T-cell (primary cell): ENCODE measurements at places on chromosomes 1 and 21.
A peak's percentile ranks its signal among the peaks of the same experiment; 100 is the strongest.

DNA sequence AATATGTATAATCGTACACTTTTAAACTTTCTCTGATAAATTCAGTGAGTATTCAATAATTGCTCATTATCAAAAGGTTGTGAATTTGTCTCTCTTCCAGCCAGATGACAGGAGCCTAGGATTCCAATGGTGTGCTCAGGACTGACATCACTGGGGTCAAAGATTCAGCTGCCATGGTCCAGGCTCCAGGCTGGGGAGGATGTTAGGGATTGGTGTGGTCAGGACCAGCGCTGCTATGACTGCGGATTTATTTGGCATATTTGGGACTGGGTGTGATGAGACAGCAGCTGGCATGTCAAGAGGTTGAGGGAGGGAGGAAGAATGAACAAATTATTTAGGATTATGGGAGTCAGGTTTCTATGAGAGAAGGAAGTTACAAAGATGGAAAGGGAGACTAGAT lies 48.2 kb upstream of the ABCA4 start:
- no peak for DNase-seq

DNA sequence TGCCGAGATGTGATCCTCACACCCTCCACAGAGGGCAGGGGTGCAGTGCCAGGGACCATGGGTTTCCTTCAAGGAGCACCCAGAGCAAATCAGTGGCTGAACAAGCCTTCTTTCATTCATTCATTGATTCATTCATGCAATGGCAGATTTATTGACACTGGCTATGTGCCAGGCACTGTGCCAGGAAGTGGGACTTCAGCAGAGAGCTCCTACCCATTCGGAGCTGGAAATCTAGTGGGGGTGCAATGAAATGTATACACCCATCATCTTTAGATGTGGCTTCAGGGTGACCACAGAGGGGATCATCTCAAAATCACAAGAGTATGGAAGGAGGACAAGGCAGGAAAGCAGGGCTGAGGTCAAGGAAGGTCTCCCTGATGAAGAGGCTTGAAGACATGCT lies 18.9 kb downstream of the SLC6A9 start:
- DNase-seq = no peak

- DNase-seq = no peak
Measured at GRCh38 chr1:33916786-33917185, 52.9 kb downstream of the HMGB4 start.

DNA sequence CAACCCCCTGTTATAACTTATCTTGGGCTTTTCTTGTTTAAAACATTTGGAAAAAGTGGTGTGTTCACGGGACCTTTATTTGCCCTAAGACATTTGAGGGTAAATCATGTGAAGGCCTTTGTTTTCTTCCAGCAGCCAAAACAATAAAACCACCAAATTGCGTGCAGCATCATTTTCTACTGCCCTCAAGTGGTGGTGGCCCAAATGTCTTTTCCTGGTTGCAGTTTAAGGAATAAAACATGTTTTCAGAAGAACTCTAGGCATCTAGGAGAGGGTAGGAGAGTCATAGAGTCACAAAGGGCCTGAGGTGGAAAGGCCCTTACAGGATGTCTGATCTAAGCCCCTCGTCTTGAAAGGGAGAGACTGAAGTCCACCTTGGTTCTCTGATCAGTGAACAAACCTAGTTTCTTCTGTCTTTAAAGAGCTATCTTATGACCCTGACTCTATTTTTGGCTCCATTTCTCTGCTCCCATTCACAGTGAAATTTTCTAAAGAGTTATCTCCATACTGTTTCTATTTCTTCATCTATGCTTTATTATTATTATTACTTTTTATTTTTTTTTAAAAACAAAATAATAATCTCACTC lies 16.0 kb upstream of the EPS15 start:
- DNase-seq = peak; percentile 30

GRCh38 chr1:98565951-98566350 lies 95.6 kb upstream of the SNX7 start:
- no peak for DNase-seq

DNA sequence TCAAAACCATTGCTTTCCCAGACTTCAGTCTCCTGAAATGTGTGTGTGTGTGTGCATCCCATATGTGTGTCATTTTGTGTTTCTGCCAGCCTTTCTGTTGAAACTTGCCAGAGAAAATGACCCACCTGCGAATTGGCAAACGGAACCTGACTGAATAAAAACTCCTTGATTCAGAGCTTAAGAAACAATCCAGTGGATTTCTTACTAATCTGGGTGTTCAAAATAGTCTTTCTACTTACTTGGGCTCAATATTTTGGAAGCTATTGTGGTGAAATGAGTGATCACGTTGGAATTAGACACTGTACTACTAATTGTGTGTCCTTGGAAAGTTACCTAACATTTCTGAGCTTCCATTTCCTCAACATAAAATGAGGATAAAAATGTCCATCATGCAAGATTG lies 138.9 kb upstream of the ERG start:
- DNase-seq = no peak

DNA sequence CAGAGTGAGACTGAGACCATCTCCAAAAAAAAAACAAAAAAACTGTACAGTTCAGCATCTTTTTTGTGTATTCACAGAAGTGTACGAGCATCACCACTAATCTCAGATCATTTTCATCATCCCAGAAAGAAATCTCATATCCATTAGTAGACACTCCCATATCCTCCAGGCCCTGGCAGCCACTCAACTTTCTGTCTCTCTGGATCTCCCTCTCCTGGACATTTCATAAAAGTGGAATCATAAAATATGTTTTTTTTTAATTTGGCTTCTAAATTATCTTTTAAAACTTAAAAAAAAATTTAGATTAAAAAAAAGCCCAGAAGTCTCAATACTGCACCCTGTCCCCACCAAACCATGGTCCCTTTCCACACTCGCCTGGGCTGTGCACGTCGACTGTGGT lies 22.1 kb downstream of the RIPPLY3 start:
- no peak for DNase-seq
